Pancreas (tissue), 10 donors: ENCODE measurements at places on chromosomes 5 and 9. TPM values are rescaled to one million over a fixed set of nuclear protein-coding genes. Genes with fewer than 3 reads are reported as not detected.

DNA sequence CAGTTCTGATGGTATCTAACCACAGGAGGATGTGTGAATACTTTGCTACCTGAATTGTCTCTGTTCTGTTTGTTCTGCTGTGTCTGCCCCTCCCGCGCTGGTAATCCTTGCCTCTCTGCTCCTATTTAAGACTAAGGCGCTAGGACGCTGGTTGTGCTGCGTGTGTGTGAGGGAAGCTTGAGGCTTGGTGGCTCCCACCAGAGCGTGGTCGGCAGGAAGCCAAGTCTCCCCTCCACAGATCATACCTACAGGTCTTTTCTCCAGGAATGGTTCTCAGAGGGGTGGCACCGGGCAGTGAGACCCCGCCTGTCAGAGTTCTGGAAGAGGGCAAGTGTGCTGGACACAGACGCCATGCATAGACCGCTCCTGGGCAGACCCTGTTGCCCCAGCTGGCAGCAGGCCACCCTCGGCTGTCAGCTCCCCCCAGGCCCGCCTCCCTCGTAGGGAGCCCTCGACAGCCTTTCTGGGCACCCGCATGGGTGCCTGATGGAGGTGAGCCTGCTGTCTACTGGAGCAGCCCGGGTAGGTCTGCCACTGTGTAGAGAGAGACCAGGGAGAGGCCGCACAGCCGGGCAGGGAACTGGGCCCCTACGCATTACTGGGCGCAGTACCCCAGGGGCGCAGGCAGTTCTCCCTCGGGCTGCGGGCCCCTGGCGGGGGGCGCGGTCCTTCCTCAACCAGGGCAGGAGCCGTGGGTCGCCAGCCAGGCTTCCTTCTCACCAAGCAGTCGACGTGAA, 53.4 kb upstream of the ROR2 start:
- no peak for DNase-seq
- H3K36me3 ChIP-seq, result no peaks in the 10 kb centered on the region
- H3K4me1 ChIP-seq, result no peaks in the 10 kb centered on the region
- no peaks in the 10 kb centered on the region for H3K27me3 ChIP-seq
- no peak overlapping the region for H3K27ac ChIP-seq
- H3K4me3 ChIP-seq, result no peak overlapping the region

GRCh38 chr9:11743356-11743755, 949.8 kb upstream of the TYRP1 start:
- no peak for DNase-seq
- H3K27me3 ChIP-seq, result no peaks in the 10 kb centered on the region
- no peaks in the 10 kb centered on the region for H3K36me3 ChIP-seq
- no peak overlapping the region for H3K27ac ChIP-seq
- H3K4me1 ChIP-seq, result no peaks in the 10 kb centered on the region

Gene IRX4
- not detected for total RNA-seq

- H3K4me1 ChIP-seq, result no peaks in the 10 kb centered on the region
- H3K27ac ChIP-seq, result no peak overlapping the region
- H3K36me3 ChIP-seq, result no peaks in the 10 kb centered on the region
- DNase-seq, result peak; percentile 32
- no peak overlapping the region for H3K4me3 ChIP-seq
These were observed 22.4 kb downstream of the CCL28 start for GRCh38 chr5:43389679-43390329.

- no peak for DNase-seq
- no peak overlapping the region for H3K4me3 ChIP-seq
- H3K36me3 ChIP-seq, result no peaks in the 10 kb centered on the region
- H3K27me3 ChIP-seq, result no peaks in the 10 kb centered on the region
These were observed 592.2 kb upstream of the ZNF608 start for GRCh38 chr5:125338440-125339174.

GRCh38 chr5:154189819-154190594, 526 bp upstream of the GALNT10 start:
- H3K4me3 ChIP-seq, result peak overlapping the region; percentile 61
- no peaks in the 10 kb centered on the region for H3K27me3 ChIP-seq
- H3K4me1 ChIP-seq, result peaks cover 4% of the 10 kb centered on the region
- H3K27ac ChIP-seq, result peak overlapping the region; percentile 72

- no peak overlapping the region for H3K4me3 ChIP-seq
- H3K27ac ChIP-seq, result no peak overlapping the region
- DNase-seq, result no peak
- H3K36me3 ChIP-seq, result no peaks in the 10 kb centered on the region
These were observed 1051.3 kb upstream of the DMAC1 start for GRCh38 chr9:8850914-8851313.

Gene ANKRD34B
- total RNA-seq, result not detected

GRCh38 chr5:60577116-60577515, 122.8 kb downstream of the DEPDC1B start:
- DNase-seq, result no peak
- H3K27me3 ChIP-seq, result no peaks in the 10 kb centered on the region
- H3K36me3 ChIP-seq, result no peaks in the 10 kb centered on the region
- H3K27ac ChIP-seq, result no peak overlapping the region

- no peaks in the 10 kb centered on the region for H3K27me3 ChIP-seq
- H3K4me1 ChIP-seq, result peaks cover 21% of the 10 kb centered on the region
- peak; percentile 74 for DNase-seq
- H3K4me3 ChIP-seq, result peak within 1 kb of the TSS; percentile 68
These were observed at the start of gene IQGAP2 for GRCh38 chr5:76402886-76403765. IQGAP2 (plus strand) TSS chr5:76403285; CDS start chr5:76403546, 261 bp downstream.

Gene FGFR4
- total RNA-seq, result 30.0 TPM
